ENCODE measurements at places on chromosomes 12 and 14.

DNA sequence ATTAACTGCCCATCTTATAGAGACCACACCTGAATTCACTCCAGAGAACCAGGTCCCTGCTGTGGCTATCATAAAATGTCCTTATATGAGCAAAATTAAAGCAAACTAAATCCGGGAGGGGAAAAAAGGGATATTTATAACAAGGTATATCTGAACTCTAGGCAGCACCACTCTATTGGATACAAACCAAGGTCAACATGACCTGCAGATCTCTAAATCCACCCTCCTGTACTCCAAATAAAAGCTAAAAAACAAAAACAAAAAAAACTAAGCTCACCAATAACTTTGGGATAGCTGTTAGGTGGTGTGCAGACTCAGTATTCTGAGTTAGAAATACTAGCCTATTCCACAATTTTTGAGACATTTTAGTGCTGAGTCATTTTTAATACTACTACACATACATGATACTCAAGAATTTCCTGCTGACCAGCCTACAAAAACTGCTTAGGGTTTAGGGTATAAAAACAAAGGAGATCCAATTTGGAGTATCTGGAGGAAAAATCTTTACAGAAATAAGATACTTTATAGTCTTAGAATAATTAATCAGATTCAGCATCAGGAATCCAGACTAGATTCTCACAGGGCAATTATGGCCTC lies 46.6 kb upstream of the LTBP2 start:
- no peak for DNase-seq

DNA sequence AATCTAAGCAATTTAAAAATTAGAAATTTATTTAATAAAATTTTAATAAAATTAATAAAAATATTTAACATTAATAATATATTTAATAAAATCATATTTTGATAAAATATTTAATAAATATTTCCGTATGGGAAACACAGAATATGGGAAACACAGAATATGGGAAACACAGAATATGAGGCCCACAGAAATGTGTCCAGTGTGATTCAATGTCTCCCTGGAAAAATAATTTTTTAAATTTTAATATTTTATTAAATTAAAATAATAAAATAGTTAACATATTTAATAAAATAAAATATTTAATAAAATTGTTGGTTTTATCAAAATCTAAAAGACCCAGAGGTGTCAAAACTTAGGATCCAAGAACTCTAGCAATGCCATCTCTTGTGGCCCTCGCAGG lies 186.4 kb downstream of the TMEM132D start:
- DNase-seq: no peak

DNA sequence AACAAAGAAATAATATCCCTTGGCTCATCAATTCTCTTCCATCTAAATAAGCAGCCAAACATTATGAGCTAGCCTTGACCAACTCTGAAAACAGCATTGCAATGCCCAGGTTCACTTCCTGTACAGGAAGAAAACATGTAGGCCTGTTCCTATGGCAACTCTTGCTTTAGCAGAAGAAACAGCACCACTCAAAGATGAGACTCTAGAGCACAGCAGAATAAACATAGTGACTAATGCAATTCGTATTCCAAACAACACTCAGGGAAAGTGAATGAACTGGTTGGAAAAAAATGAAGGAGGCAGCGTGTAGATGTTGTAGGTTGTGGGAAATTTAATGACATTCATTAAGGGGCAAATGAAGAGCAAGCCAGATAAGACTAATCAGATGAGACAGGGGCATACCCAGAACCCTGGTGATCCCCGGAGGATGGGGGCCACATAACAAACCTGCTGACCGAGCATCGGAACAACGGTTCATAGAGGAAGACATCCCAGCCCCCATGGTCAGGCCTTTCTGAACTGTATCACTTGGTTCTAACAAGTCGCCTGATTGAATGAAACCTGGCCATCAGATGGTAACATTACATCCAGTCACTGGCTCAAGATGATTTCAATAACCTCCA lies 9.0 kb downstream of the ARHGDIB start:
- peak; percentile 33 for DNase-seq

DNA sequence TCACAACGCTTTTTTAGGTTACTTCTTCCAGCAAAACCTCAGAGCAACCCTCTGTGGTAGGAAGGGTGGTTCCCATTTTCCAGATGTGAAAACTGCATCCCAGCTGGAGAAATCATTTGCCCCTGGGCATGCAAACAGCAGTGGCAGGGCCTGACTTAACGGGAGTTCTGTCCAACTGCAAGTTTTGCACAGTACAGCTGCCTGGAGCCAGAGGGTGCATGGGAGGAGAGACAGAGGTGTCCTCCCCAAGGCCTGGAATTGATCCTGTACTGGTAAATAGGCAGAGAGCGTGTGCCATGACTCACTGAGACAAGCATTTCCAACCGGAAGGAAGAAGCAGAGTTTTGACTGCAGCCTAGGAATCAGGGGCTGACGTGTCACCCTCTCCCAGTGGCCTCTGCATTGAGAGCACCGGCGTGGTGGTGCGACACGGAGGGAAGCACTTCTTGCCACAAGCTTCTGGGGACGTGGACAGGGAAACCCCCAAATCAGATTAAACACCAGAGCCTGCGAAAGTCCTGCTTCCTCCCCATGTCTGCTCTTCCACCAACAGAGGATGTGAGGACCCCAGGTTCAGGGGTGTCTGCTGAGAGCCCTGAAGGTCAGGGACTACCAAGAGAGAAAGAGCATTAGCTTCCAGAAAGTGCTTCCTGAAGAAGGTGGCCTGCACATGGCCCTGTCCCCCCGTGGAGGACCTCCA lies 19.0 kb upstream of the SERPINA4 start:
- DNase-seq: no peak

DNA sequence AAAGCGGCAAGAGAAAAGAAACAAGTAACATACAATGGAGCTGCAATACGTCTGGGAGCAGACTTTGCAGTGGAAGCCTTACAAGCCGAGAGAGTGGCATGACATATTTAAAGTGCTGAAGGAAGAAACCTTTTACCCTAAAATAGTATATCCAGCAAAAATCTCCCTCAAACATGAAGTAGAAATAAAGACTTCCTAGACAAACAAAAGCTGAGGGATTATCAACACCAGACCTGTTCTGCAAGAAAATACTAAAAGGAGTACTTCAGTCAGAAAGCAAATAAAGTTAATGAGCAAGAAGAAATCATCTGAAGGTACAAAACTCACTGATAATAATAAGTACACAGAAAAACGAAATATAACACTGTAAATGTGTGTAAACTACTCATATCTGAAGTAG lies 77.5 kb upstream of the ABCD2 start:
- DNase-seq: no peak

DNA sequence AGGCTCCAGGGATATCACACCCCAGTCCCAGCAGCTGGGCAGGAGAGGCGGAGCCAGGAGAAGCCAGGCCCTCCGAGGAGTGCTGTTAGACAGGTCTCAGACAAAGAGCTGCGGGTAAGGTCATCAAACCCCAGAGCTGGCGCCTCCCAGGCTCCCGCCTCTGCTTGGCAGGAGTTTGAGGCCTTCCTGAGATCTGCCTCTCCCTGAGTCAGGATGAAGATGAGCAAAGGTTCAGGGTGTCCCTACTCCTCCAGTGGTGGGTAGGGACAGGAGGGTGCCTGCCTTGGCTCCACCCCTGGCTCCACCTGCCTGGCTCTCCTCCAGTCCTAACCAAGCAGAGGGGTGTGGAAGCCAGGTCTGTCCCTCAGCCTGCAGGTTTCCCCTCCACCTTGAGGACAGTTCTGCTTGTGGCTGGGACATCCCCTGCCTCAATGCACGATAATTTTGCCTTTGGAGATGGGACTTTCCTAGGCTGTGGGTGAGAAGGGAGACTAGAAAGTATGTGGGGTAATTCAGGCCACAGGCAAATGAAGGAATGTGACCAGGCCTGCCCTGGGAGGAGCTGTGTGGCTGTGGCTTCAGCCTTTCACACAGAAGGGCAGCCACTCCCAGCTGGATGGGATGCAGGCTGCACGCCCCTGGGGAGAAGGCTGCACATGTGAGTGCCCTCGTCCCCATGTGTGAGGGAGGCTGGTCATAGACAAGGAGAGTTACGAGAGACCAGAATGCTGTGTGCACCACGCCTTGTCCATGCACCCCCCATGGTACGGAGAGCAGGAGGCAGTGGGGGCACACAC lies 2.2 kb downstream of the PLEKHG6 start:
- DNase-seq: peak; percentile 81

DNA sequence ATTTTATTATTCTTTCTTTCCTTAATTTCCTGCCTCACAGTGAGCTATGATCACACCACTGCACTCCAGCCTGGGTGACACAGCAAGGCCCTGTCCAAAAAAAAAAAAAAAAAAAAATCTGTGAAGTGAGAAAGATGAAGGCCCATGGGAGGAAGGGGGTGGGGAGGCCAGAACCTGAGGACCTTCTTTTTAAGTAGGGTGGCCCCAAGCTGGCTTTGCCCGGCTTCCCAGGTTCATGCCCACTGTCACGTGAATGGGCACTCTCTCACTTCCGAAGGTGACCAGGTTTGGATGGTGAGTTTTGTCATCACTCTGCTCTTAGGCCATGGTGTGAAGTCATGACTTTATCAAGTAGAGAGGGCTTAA lies 82.3 kb downstream of the TNFAIP2 start:
- DNase-seq: no peak

DNA sequence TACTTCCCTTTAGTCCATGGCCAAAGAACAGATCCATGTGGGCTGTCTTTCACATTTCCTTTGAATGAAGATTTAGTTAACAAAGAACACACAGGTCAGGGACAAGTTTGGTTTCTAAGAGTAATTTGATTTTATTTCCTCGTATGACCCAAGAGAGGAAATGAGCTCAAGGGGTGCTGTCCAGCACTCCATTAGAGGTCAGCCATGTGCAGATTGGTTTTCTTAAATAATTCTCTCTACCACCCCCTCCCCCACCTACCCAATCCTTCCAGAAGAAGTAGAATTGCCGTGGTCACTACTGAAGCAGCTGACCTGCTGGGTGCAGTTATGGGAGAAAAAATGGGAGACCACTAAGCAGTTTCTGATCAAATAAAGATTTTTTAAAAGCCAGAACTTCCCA lies 13.9 kb upstream of the OAS1 start:
- no peak for DNase-seq

GRCh38 chr14:94670692-94671285 lies 58.6 kb downstream of the SERPINA3 start:
- DNase-seq: no peak

DNA sequence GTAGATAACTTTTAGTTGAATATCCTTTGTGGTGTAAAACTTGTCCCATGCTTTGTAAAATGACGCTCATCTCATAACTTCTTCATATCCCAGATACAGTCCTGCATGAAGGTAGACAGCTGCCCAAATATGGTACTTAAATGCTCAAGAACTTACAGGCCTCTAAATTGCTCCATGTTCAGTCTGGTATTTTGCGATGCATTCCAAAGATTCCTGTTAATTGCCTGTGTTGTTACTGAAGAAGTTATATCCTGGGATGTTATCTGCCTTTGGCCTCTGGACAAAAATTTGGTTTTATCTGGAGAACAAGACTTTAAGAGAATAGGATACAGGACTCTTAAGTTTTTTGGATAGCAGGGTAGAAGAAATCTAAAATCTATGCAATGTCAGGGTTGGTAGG lies 473.0 kb downstream of the PCNX1 start:
- DNase-seq: no peak

GRCh38 chr14:77158175-77158881 lies 16.7 kb upstream of the ZDHHC22 start:
- no peak for DNase-seq
